Muscle of back (tissue), 13 donors: ENCODE measurements at places on chromosomes 16 and 17. TPM values are rescaled to one million over a fixed set of nuclear protein-coding genes. Genes with fewer than 3 reads are reported as not detected.

The KRTAP2-1 gene
- not detected for polyA plus RNA-seq

- DNase-seq = no peak
These were observed 15.7 kb downstream of the SLC52A1 start for GRCh38 chr17:5019475-5019956.

The TMIGD1 gene
- polyA plus RNA-seq = not detected

The SLC5A2 gene
- polyA plus RNA-seq = 13.0 TPM

The PGP gene
- 15.4 TPM for polyA plus RNA-seq

DNA sequence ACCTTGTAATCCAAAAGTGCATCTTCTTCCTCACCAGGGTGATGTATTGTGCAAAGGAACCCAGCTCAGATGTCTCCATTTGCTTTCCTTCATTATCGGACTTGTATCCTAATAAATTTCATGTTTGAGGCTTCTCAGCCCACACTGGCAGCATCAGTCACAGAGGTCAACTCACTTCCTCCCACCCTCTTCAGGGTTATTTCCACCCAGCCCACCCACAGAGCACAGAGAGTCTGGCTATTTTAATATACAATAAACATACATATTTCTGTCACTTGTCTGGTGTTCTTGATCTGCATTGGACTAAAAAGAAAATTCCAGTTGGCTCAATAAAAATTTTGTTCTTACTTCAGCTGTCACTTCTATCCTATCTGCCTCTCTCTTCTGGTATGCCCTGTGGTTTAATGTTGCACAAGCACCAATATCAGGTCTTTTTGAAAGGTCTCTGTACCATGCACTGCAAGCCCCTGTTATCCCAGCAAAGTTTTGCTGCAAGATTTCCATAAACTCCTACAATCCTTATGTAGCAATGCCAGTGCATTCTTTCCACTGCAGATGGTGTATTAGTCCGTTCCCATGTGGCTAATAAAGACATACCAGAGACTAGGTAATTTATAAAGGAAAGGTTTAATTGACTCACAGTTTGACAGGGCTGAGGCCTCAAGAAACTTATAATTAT is 201.8 kb downstream of the CDH11 start:
- no peak for DNase-seq

DNA sequence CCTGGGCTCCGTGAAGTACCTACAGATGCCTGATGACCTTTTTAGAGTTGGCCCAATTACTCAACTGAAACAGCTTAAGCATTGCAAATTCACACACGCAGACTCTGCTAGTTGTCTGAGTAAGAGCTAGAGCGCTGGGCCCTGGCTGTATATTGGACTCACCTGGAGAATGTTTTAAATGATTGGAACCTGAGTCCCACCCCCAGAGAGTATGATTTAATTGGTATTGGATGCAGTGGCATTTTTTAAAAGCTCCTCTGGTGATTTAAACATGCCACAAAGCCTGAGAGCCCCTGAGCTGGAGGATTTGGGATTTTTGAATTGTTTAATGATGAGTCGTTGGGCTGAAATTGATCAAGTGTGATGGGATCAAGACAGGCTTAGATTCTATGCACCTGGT is 143.9 kb upstream of the SDK2 start:
- no peak for DNase-seq

The MYO1D gene
- 5.4 TPM for polyA plus RNA-seq

GRCh38 chr17:9115214-9116191 is 94.2 kb downstream of the NTN1 start:
- peak; percentile 61 for DNase-seq

GRCh38 chr17:72299592-72299991 is 178.8 kb downstream of the SOX9 start:
- no peak for DNase-seq

The CDRT15L2 gene
- not detected for polyA plus RNA-seq

GRCh38 chr16:9012848-9013507 is 49.3 kb upstream of the USP7 start:
- DNase-seq = no peak

- no peak for DNase-seq
These were observed 11.1 kb downstream of the DEXI start for GRCh38 chr16:10931134-10931533.

DNA sequence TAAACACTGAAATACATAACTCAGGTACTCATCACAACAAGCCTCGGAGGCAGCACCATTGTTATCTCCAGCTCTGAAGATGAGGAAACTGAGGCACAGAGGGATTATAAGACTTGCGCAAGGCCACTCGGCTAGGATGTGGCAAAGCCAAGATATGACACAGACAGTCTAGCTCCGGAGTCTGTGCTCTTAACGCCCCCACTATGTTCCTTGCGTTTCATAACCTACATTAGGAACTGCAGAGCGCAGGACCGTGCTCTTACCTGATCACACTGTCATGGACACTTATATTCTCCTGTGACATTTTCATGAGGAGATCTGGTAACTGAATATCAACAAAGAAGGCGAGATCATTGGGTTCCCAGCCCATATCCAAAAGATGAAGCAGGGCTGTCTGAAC is 85.1 kb downstream of the ZZEF1 start:
- DNase-seq = no peak

GRCh38 chr16:90019543-90020259 is 445 bp upstream of the DBNDD1 start:
- peak; percentile 39 for DNase-seq

DNA sequence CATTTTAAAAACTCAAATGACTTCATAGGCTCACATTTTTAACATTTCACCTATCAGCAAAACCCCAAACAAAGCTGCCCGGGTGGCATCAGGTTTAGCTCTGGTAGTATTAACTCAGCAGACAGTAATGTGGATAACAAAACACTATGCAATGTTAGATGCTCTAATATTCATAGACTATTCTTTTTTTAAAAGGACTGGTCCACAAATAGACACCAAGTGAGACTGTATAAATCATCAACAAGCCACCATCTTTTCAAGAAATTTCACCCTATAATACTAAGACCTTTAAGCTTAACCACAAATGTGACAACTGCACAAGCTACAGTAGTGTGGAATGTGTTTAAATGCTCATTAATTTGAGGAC is 20.2 kb downstream of the SNN start:
- no peak for DNase-seq

GRCh38 chr16:53576210-53576609 is 73.2 kb upstream of the AKTIP start:
- DNase-seq = no peak

- DNase-seq = no peak
These were observed 250.5 kb upstream of the TNRC6C start for GRCh38 chr17:77708049-77708448.

The NDUFB10 gene
- 135 TPM for polyA plus RNA-seq

DNA sequence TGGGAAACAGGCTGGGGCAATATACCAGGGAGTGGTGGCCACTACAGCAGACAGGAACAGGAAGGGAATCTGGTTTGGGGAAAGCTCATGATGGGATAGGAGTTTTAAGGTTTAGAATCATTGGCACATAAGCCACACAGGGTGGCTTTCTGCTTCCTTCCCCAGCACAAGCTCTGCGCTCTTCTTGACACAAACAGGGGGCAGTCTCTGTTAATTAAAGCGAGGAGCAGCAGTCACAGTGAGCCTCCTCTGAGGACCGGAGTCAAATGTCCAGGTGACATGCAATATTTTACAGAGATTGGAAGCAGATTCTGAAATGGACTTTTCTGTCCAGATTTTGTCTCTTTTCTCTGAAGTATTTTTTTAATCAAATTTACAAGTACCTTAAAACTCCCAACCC is 2.8 kb upstream of the SHISA9 start:
- DNase-seq = no peak

The RNF151 gene
- polyA plus RNA-seq = not detected

The CD300LD gene
- polyA plus RNA-seq = not detected

DNA sequence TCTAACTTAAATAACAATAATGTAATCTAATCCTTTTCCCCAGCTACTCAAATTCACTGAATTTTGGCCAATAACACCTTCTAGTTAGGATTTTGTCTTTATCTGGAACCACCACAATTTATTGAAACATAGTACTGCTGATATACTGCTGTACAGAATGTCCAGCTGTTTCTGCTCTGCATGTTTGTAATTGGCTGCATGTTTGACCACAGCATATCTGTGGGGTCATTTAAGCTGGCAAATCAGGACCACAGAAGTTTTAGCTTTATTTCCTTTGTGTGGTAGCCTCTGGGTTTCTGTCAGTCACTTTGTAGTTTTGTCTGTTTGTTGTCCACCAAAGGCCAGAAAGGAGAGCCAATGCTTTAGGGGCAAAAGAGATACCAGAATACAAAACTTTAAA is 22.2 kb upstream of the RAB11FIP4 start:
- DNase-seq = no peak

DNA sequence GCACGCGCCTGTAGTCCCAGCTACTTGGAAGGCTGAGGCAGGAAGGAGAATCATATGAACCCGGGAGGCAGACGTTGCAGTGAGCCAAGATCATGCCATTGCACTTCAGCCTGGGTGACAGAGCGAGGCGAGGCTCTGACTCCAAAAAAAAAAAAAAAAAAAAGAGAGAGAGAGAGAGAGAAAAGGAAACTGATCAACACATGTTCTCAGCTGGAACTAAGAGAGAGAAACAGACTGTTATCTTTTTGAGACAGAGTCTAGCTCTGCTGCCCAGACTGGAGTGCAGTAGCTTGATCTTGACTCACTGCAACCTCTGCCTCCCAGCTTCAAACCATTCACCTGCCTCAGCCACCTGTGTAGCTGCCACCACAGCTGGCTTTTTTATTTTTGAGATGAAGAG is 60.4 kb downstream of the STH start:
- DNase-seq = no peak

GRCh38 chr17:68125111-68125870 is 89.8 kb downstream of the KPNA2 start:
- peak; percentile 9 for DNase-seq

- DNase-seq = no peak
These were observed 30.7 kb upstream of the ARHGAP17 start for GRCh38 chr16:25045696-25046381.

DNA sequence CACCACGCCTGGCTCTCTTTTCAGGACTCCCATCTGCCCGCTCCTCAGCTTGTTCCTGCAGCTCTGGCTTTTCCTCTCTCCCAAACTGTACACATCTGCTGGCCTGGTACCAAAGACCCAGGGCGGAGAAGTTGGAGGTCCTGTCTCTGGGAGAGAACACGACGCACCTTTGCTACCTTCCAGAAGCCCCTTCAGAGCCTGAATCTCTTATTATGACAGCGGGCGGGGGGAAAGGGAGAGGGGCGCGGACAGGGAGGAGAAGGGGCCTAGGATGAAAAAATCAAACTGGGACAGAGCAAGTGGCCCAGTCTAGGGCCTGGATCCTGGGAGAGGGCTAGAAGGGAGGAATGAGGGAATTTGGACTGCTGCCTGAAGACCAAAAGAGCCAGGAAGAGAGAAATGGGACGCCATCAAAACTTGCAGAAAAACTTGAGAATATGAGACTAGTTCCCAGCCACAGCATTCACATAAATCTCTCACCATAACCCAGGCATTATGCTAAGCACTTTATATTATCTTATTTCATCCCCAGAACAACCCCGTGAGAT is 2.5 kb upstream of the PER1 start:
- DNase-seq = no peak

The PRSS33 gene
- not detected for polyA plus RNA-seq

- no peak for DNase-seq
These were observed 5.3 kb upstream of the HAS3 start for GRCh38 chr16:69100071-69100691.

The PLXDC1 gene
- 8.4 TPM for polyA plus RNA-seq

DNA sequence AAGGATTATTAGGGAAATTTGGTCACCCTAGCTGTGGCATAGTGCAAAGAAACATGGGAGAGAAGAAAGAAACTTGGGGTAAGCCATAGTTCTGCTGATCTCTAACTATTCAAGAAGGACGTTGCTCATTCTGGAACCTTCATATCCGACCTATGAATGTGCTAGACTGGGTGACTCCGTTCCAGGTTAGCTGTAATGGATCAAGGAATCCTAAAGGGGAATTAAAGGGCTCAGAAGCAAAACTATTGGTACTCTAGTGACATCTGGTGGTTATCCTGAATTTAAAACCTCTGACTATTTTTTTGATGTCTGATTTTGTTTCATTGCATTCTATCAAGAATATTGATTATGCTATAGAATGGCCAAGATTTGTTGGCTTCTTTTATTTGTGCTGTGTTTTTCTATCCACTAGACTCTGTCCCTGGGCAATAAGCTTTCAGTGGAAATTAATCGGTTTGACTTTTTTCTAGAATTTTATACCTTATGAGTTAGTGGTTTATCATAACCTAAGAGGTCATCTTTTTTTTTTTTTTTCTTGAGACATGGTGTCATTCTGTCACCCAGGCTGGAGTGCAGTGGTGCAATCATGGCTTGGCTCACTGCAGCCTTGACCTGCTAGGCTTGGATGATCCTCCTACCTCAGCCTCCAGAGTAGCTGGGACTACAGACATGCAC is 19.5 kb downstream of the PCTP start:
- DNase-seq = peak; percentile 48

GRCh38 chr17:40033339-40033738 is 18.1 kb downstream of the CSF3 start:
- no peak for DNase-seq

The CRHR1 gene
- polyA plus RNA-seq = 0.26 TPM

GRCh38 chr16:11552440-11552839 is 34.3 kb downstream of the LITAF start:
- no peak for DNase-seq

The NUPR1 gene
- polyA plus RNA-seq = 55.6 TPM

GRCh38 chr16:56279132-56279531 is 87.8 kb downstream of the GNAO1 start:
- no peak for DNase-seq

The KLHL10 gene
- polyA plus RNA-seq = 0.15 TPM

The EVPL gene
- polyA plus RNA-seq = 0.11 TPM

The PERCC1 gene
- not detected for polyA plus RNA-seq

DNA sequence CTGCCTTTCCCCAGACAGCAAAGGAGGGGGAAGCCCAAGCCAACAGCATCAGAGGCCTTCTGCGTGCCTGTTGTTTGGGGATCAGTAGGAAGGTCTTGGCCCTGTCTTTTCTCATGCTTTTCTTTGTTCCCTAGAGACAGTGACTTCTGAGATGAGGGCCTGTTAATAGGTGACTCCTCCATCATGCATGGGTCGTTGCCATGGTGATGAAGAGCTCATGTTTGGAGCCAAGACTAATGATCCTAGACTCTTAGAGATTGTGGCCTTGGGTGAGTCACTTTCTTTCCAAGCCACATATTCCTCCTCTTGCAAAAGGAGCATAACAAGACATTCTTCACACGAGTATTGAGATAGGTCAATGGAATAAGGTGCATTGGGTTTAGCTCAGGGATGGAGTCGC is 201.1 kb upstream of the ASIC2 start:
- no peak for DNase-seq
